Stromal cell of bone marrow (primary cell): ENCODE measurements at places on chromosomes 13 and 19.
A peak's percentile ranks its signal among the peaks of the same experiment; 100 is the strongest.

- DNase-seq, result no peak
These were observed 2.3 kb downstream of the KISS1R start for GRCh38 chr19:919199-920050.

DNA sequence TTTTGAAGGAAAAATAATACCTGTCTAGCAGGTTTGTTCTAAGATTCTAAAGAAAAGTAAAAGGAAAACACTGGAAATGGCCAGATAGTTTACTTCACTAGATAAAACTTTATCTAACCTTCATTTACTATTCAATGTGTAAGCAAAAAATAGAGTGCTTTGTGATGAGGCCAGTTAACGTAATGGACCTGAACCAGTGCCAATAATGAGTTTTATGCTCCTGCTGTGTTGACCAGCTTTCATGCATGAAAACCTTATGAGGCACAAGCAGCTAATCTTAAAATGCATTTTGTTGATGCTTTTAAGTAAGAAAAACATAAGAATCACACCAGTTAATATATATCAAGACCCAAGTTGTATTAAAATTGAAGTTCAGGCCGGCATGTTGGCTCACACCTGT lies 617.2 kb upstream of the GPC6 start:
- no peak for DNase-seq

- no peak for DNase-seq
These were observed 21.9 kb downstream of the IPO5 start for GRCh38 chr13:97975280-97975847.

GRCh38 chr13:99802416-99802815 lies 169.2 kb downstream of the ZIC5 start:
- no peak for DNase-seq

- DNase-seq, result peak; percentile 23
These were observed 753.9 kb downstream of the OLFM4 start for GRCh38 chr13:53782488-53782961.

DNA sequence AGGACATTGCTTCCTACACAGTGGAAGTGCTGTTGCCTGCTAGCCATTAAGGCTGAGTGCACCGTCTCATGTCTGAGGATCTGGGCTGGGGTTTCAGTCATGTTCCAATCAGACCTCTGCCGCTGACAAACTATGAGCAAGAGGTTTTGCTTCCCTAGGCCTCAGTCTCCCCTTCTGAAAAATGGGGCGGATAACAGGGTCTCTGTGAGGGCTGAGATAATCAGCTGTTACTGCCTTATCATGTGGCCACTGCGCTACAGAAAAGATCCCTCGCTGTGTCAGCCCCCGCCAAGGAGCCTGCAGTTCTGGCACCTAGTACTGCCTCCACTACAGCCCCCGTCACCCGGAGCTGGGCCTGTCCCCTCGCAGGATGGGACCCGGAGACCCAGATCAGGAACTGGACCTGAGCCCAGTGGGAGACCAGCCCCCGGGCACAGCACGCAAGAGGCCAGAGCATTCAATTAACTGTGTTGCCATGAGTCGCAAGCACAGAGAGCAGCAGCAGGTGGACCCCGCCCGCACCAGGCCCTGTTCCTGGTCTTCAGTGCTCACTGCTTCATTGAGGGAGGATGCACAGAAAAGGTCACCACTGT lies 3.0 kb upstream of the PNKP start:
- no peak for DNase-seq

DNA sequence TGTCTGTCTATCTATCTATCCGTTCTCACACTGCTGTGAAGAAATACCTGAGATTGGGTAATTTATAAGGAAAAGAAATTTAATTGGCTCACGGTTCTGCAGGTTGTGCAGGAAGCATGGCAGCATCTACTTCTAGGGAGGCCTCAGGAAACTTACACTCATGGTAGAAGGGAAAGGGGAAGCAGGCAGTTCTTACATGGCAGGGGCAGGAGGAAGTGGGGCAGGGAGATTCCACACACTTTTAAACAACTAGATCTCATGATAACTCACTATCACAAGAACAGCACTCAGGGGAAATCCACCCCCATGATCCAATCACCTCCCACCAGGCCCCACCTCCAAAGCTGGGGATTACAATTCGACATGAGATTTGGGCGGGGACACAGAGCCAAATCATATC lies 105.3 kb downstream of the SLC10A2 start:
- no peak for DNase-seq

DNA sequence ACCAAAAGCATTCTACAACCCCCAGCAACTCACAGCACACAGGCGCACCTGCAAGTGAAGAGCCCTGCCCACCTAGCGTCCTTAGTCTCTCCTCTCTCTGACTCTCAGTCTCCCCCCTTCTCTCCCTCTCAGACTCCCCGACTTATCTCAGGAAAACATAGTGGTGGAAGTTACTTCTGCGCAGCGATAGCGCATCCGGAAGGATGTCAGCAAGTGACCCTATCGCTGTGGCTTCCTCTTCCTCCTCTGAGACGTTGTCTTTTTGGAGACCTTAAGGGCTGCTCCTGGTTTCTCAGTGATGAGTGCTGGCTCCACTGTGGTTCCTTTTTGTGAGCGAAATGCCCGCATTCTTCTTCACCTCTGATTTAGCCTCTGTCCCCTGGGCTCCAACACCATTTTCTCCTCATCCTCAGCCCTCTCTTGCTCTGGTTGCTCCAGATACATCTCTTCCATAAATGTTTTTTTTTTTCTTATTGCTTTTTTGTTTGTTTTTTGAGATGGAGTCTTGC lies 1.4 kb upstream of the YIF1B start:
- DNase-seq, result no peak

GRCh38 chr19:18173572-18174288 lies at the start of gene IFI30:
TSS of gene IFI30 (plus strand) at chr19:18173813. CDS start at chr19:18173842, 29 bp downstream.
- DNase-seq, result no peak

GRCh38 chr19:6997679-6998445 lies 23.4 kb downstream of the MBD3L2B start:
- DNase-seq, result no peak

DNA sequence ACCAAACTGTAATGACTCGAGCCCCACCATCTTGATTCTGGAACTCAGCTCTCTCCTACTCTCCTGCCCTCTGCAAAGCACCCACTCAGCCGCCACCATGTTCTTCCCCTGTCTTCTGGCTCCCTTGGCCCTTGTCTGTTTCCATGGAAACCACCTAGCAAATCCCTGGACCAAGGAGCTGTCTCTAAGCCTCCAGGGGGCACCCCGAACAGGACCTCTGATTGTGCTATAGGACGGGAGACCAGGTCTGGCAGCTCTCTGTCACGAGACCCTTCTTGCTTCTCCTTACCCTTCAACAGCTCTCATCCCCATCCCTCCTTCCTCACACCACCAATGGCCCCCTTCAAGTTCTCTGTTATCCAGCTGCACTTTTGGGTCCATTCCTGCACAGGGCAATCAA lies 277.7 kb upstream of the ZNF507 start:
- DNase-seq, result no peak

DNA sequence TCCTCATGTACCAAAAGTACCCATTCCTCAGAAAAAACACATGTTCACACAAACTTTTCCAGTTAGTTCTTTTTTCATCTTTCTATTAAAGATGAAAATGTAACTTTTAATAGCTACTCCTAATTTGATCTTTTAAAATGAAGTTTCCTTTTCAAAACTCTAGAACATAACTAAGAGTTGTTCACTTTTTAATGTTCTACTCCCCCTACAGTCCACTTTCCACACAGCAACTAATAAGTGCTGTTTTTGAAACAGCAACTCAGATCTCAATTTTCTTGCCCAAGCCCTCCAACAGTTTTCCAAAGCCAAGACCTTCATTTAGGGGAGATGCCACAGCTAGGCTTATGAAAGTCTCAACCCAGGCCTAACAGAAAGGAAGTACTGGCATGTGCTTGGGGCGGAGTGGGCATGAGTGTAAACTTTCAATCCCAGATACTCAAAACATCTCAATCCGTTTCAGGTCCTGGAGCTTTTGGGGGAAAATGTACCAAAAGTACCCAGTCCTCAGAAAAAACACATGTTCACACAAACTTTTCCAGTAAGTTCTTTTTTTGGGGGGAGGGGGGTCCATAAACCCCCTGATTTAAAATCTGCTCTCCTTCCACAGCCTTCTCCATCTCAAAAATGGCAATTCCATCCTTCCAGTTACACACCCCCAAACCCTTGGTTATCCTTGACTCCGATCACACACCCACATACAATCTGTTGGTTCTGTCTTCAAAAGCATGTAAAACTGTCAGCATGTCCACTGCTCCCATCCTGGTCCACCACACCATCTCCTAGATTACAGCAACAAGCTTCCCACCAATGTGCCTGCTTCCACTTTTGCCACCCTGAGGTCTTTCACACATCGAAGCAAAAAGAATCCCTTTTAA lies 2.0 kb downstream of the FBL start:
- DNase-seq, result peak; percentile 40

GRCh38 chr19:6020166-6020882 lies 42.4 kb upstream of the RANBP3 start:
- DNase-seq, result no peak

GRCh38 chr13:32267836-32268439 lies 47.2 kb downstream of the ZAR1L start:
- no peak for DNase-seq

GRCh38 chr13:79457948-79458347 lies 23.0 kb upstream of the NDFIP2 start:
- peak; percentile 43 for DNase-seq

GRCh38 chr19:1401138-1401888 lies at the start of gene GAMT:
TSS of gene GAMT (minus strand) at chr19:1401542. CDS start at chr19:1401476, 66 bp downstream.
- no peak for DNase-seq

DNA sequence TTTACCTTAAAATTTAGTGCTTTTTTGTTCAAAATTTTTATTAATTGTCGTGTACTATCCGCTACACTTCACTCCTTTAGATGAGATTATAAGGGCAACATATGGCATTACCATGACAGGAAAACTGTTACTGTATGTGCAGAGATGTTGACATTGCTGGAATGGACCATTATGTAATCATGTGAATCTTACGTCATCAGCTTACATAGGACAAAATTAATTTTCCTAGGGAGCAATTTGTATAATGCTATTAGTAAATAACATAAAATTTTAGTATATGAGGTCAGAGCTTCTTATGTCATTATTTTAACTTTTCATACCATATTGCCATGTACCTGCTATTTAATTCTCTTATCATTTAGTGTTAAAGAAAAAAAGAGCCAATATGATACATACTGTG lies 110.4 kb upstream of the KLHL1 start:
- DNase-seq, result no peak

DNA sequence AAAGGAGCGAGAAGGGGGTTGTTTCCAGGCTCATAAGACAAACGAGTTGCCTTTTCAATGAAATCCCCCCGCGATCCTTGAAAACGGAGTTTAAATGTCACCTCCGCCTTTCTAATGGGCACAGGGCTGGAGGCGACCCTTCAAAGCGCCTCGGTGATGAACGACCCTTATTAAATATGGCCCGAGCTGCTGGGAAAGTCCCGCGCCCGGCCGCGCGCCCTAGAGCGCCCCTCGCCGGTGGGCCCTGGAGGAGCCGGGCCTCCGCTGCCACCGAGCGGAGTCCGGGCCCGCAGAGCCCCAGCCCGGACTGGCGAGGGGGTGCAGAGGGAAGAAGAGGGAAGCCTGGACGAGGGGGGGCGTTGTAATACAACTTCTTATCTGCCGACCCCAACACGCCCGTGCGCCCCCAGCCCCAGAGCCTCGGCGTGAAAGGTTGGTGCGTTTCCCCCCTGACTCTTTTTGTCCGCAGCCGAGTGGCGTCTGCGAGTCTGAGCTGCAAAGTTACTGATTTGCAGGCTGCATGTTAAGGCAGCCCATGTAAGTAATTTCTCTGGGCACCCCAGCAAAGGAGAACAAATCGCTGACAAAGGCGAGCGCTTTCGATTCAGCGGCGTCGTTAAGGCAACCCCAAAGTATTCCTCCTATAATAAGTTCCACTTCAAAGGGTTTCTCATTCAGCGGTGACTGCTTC lies 11.9 kb downstream of the ZIC5 start:
- no peak for DNase-seq

DNA sequence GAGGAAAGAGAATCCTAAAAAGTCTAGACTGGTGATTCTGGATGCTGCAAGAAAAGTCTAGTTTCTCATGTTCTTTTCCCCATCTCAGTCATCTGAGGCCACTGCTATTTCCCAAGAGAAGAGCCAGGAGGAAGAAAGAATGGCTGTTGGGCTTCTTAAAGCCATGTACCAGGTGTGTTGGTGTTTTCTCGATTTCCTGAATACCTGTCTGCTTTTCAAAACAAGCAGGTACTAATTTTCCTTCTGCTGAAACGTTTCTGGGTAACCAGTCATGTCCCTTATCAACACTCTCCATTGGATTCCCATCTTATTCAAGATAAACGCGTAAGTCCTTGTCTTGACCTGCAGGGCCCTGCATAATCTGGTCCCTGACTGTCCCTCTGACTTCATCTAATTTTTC lies 1.1 kb downstream of the ZNF570 start:
- DNase-seq, result no peak

DNA sequence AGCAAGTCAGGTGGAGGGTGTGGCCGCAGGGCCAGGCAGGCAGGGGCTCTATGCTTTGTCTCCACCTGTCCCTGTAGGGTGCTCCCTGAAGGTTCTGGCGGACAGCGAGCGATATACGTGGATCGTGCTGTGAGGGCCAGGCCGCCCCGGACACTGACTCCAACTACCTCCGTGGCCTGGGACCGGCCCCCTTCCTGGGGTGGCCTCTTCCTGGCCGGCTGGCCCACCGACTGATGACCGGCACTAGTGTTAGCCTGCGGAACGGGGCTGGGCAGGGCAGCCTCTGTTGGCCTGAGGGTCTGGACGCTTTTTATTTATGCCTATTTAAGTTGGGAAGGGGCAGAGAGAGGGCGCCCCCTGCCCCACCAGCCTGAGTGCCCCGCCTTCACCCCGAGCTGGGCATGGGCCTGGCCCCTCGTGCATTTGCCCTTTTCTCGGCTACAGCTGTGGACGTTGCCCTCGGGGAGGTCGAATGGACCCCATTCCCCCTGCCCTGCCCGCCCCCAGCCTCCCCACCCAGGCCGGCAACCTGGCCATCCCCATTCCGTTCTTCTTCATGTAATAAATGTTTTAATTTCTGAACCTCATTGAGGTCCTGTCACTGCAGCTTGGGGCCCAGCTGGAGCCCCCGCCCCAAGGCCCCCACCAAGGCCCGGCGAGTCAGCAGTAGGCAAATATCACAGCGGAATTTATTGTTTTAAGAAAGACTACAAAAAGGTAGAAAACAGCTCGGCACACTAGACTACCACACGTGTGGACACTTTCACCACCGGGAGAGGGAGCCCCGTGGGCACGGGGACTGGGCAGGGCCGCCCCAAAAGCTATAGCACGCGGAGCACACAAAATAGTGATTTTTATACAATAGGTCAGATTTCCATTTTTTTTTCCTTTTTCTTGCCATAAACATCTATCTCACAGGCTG lies 8.8 kb downstream of the DCAF15 start:
- DNase-seq, result no peak

DNA sequence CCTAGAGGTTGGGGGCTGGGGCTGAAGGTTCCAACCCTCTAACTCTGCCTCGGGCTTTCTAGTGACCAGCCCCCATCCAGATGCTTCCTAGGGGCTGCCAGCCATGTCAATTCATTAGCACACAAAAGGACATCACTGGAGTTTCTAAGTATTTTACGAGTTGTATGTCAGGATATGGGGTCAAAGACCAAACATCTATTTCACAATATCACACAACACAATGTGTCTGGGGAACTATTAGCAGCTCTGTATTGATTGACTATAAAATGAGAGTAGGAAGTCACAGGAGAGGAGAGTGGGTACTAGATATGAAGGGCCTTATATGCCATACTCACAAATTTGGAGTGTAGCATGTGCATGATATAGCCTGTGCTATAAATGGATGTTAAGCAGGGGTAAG lies 42.1 kb downstream of the LPAR6 start:
- DNase-seq, result no peak
